ENCODE measurements at places on chromosomes 7 and 10.

DNA sequence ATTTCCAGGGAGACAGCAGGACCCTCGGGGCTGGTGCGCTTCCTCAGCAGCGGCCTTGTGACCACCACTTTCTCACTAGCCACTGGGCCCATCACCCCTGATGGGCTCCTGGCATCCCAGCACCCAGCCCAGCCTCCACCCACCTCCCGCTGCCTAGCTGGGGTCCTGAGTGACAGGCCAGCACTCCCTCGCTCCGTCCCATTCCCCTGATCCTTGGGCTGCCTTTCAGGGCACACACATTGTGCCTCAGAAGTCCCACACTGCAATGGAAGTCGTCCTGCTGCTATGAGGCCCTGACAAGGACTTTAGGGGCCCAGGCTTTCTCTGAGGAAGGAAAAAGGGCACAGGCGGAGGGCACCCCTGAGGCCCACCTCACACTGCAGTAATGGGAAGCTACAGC is 12.4 kb downstream of the CAMK2B start:
- no peak for DNase-seq

DNA sequence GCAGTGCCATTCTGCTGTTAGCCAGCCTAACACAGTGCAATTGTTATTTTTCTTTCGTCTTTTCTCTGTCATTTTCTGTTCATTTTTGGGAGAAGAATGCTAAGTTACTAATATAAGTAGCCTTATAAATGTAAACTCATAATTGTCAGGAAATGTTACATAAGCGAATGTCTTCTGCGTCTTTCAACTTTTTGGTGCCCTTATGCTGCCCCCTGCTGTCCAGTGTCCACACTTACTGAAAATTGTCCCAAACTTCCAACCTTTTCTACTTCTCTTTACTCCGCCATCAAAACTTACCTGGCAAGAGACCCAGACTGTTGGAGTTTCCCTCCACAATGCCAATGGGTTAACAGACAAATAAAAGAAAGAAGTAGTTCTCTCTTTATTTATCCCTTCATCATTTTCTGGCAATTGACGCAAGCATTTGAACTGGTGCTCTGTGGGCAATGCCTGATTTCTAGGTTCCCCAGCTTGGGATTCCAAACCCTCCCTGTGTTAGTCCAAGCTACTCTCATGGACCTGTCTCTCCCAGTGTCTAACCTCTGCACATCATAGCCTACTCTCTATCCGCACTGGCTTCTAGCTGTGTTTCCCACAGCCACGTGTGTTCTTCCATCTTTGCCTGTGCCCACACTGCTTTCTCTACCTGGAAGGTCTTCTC is 21.0 kb upstream of the EPC1 start:
- DNase-seq = no peak

- no peak for DNase-seq
These were observed 76.6 kb downstream of the SUGCT start for GRCh38 chr7:40211276-40212003.

GRCh38 chr10:62749093-62749683 is 55.3 kb upstream of the ADO start:
- no peak for DNase-seq

DNA sequence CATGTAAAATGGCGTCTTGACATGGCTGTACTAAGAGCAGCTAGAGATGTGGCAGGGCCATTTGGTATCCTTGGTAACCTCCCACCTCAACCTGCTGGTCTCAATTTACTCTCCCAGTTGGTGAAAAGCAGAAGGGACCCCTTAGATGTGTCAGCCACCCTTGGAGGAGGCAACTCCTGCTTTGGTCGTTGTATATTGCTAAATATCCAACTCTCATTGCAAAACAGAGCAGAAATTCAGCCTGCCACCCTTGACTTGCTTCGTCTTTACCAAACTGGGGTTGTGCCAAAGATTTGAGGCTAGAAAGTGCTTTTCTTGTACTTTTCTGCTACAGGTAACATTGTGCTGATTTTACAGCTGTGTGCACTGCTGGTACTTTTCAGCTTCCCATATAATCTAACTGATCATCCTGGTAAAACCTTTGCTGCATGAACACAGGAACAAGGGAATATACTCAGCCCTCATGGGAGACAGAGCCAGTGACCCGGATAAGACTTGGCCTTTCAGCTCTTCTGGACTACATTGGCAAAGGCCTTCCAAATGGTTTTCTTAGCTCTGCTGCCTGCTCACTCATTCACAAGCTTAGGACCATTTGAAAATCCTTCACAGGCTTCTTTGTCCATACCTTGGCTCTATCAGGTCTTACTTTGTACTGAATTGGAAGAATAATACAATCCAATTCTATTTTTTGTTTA is 2.2 kb upstream of the VSTM4 start:
- DNase-seq = no peak

- DNase-seq = no peak
These were observed 23.3 kb downstream of the ENKUR start for GRCh38 chr10:24992512-24993133.

DNA sequence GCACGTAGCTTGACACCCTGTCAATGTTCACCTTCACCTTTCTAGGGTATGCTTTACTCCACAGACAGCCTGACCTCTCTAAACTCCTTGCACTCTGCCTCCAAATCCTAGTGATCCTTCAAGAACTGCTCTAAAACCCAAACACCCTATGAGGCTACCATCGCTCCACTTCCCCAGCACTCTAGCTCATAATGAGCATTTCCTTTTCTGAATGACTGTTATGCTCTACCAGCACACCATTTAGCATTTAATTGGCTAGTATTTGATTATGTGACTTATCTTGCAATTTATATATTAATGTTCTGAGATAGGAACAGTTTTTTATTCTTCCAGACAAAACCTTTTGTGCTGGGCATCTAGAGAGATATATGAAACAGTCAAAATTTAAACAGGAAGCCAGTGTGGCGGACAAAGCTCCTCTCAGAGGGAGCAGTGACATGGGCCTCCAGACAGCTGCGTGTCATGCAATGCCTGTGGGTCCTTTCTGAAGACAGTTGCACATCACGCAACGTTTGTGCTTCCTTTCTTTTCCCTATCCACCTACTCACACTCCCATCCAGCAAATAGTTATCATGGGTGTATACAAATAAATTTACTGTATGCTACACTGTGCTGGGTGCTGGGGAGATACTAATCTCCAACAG is 86.3 kb downstream of the ALOX5 start:
- DNase-seq = no peak

DNA sequence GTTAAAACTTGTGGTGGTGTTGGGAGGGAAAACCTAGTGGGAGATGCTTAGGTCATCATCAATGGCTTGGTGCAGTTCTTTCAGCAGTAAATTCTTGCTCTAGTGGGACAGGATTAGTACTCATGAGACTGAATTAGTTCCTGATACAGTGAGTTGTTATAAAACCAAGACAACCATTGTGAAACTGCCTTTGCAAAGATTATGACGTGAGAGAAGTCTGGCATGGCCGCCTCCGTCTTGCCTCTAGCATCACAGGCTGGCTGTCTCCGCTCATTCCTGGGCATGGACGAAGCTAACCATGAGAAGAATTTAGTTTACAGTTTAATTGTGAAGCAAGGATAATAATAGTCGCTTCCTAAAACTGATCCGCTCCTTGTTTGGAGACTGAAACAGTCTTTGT is 186.4 kb downstream of the KIF20B start:
- DNase-seq = no peak

GRCh38 chr7:7134046-7134445 is 48.3 kb upstream of the C1GALT1 start:
- DNase-seq = no peak

- no peak for DNase-seq
These were observed 44.8 kb upstream of the ADO start for GRCh38 chr10:62759599-62760175.

DNA sequence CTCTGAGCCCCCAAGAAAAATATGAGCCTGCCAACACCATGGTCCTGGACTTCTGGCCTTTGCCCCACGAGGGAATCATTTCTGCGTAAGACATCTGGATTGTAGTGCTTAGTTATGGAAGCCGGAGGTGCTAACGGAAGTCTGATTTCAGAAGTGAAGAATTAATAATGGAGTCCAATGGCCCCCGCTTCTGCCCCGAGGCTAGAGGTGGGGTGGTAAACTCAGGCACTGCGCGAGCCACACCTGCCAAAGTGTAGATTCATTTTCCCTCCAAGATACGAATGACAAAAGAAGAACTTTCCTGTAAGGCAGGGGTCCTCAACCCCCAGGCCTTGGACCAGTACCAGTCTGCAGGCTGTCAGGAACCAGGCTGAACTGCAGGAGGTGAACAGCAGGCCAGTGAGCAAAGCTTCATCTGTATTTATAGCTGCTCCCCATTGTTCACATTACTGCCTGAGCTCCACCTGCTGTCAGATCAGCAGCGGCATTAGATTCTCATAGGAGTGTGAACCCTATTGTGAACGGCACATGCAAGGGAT is 22.3 kb downstream of the CNPY1 start:
- no peak for DNase-seq

GRCh38 chr10:96339956-96340904 is 18.6 kb downstream of the OPALIN start:
- DNase-seq = peak; percentile 18

DNA sequence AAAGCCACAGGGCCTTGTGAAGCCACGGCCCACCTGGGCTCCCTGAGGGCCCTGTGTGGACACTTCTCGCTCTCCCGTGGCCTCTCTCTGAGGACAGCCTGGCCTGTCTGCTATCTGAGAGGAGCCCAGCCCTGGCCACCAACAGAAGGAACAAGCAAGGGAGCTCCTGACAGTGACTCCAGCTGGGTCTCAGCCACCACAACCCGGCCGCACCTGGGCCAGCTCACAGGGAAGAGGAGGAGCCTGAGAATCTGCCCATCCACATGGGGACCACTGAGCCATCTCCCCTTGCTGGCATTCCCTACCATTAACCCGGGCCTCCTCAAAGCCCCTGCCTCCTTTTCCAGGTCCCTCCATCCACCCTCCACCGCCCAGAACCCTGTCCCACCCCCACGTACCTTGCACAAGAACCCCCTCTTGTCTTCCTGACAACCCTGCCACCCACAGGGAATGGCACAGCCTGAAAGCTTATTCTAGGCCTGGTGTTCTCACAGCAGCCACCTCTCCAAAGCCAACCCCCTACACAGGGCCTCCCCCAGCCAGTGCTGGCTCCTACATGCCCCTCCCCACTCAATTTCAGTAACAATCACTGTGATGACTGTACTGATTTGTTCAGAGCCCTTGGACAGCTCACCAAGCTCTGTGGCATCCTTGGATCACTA is 120.2 kb downstream of the GRID1 start:
- DNase-seq = no peak

DNA sequence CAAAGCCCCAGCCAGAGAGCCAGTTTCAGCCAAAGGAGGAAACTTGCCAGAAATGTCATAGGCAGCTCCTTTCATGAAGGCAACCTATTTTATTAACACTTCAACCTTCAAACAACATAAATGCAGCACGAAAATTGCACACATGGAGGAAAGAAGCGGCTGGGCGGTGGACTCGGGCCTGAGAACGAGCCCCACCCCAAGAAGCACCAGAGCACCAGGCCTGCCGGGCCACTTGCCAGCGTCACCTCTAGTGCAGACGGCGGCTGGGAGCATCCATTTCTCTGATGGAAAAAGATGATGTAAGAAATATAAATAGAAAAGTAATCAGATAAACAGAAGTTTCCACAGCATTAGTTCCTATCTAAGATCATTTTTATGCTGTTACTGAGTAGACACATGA is 100.0 kb downstream of the TCERG1L start:
- DNase-seq = no peak

GRCh38 chr10:110864662-110865140 is 7.0 kb upstream of the PDCD4 start:
- DNase-seq = no peak

GRCh38 chr7:69422574-69422985 is 175.7 kb upstream of the AUTS2 start:
- DNase-seq = no peak

DNA sequence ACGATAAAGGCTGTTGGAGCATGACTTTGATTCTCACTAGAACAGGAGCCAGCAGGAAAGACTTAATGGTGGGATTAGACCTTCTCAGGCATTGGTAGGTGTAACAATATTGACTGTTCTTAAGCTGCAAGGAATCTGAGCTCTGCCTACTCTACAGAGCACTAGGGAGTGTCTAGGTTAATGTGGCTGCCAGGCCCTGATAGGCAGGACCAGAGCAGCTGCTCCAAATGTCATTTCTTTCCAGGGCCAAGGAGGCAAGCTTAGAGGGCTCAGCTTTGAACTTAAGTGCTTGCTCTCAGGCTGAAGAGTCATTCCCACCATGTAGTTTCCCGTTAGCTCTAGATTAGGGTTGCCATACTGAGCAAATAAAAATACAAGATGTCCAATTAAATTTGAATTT is 96.8 kb downstream of the RAB18 start:
- no peak for DNase-seq

- no peak for DNase-seq
These were observed 465.6 kb upstream of the IGFBP3 start for GRCh38 chr7:46386428-46387399.

GRCh38 chr10:47136866-47137265 is 163.1 kb upstream of the GDF10 start:
- no peak for DNase-seq

GRCh38 chr10:60718886-60719285 is 59.4 kb upstream of the CDK1 start:
- DNase-seq = no peak

DNA sequence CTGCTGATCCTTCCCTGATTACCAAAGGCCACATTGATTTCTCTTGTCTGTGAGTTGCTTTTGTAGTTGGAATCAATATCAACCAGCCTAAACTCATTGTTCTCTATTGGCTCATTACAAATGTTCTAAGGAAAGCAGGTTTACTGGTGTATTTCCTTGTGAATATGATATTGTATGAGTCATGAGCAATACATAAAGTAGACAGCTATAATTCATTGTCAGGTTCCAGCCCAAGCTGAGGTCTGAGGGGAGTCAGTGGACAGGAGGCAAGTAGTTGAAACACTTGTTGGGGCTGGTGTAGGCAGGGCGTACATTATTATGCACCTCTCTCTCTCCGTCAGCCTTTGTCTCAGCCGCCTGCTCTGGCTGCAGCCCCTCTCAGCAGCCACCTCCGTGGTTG is 451.7 kb downstream of the IPMK start:
- DNase-seq = no peak

- DNase-seq = no peak
These were observed 4.6 kb upstream of the FAM170B start for GRCh38 chr10:49138361-49138891.

- DNase-seq = no peak
These were observed 121.2 kb upstream of the AFAP1L2 start for GRCh38 chr10:114525368-114525949.

- no peak for DNase-seq
These were observed 107.1 kb upstream of the FAM20C start for GRCh38 chr7:85074-85882.

DNA sequence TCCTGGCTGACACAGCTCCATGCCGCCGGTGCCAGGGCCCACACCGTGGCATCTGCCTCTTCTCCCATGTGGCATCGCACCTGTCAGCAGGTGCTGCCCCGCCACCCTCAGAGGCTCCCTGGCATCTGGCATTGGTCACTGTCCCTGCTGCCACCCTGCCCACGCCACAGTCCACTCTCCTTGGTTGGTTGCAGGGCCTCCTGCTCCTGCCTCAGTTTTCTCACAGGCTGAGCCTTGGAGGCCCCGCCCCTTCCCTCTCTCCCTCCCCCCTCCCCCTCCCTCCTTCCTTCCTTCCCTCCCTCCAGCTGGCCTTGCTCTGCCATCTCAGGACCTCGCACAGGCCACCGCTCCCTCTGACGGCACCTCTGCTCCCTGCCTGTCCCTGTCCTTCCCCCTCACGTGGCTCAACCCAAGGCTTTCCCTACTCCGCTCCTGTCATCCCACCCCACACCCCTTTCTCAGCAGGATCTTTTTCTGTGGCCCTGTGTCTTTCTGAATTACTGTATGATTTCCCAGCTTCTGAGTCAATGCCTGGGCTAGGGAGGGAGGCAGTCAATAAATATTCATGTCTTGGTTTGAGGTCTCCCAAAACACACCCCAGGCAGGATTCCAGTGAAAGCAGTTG is 87.4 kb downstream of the INPP5A start:
- no peak for DNase-seq

- no peak for DNase-seq
These were observed 30.2 kb downstream of the FAM241B start for GRCh38 chr10:69660296-69660695.

All from glomerular endothelial cell (primary cell).